ENCODE measurements at places on chromosomes 5 and 9.

DNA sequence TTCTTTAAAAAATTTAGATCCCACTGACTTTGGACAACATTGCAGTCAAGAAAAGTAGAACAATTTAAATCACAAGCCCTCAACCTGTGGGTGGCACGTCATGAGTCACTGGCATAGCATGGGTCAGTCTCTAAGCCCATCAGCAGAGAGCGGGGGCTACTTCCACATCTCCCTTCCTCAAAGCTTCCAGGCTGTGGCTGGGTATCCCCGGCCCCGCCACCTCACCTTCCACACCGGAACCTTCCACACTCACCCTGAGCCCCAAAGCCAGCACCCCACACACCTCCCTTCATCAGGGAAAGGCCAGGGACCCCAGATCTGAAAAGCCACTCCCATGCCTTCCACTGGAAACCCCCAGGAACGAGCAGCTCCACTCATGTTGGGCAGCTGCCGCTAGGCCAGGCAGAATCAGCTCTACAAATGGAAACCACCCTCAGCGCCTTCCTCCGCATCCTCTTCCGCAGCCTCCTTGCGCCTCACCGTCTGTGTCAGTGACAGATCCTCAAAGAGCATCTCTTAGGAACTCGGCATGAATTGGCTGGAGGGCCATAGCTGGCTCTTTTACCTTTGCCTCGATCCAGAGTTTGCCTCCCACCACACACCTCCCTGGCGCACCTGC, 156.5 kb downstream of the ERCC6L2 start:
- no peak for DNase-seq

DNA sequence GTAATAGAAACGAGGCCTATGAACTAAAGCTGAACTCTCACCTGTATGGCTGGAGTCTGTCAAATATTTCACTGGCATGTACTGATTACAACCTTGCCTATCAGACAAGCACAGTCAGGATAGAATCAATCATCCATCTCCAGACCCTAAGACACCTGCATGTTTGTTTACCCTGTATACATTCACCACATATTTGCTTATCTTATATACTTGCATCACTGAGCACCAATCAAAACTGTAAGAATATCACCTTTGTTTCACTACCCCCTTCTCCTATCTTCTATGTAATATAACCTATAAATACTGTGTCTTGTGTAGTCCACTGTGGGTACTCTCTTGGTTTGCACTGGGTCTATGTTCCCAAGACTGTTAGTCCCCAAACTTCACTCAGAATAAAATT, 1085.7 kb downstream of the TAF11L14 start:
- DNase-seq = no peak

- DNase-seq = peak; percentile 29
These were observed 40.3 kb upstream of the NAA35 start for GRCh38 chr9:85900504-85901201.

GRCh38 chr9:132214027-132214622, 52.3 kb downstream of the NTNG2 start:
- no peak for DNase-seq

DNA sequence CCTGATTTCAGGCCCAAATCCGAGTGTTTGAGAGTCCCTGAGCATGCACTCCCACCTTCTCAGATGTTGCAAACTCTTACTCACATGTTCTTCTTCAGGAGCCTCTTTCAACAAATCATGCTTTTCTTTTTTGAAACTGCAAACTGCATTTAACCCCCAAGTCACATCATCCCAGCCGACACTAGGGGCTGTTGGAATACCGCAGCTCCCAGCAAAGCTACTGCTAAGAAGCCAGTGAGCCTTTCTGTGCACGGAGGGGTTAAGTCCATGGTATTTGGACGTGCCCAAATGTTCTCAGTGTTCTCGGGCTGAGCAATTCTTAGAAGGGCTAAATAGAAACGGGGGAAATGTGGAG, 282.9 kb downstream of the NFIB start:
- DNase-seq = no peak

DNA sequence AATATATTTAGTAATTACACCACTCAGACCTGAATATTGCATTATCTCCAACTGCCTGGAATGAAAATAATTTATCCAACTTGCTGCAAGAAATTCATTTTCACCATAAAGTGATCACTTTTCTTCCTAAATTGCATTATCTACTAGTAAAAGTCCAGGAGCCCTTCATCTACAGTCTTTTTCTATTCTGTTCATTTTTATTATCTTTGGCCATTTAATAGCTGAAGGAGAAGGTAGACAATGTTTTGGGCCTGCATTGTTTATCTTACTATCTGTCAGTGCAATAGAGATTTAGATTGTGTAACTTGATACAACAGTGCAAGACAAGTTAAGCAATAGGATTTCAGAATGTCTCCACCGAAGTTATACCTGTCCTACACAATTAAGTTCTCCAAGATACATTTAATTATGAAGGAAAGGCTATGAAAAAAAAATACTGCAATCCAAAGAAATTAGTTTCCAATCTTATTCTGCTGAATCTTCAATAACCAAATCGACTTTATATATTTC, 1339.7 kb upstream of the CDH6 start:
- no peak for DNase-seq

All from activated CD8-positive, alpha-beta memory T cell treated with anti-CD3 and anti-CD28 coated beads, Interleukin-2, amount 50 U/mL, for 4 hours (primary cell).